ENCODE measurements at places on chromosomes 3 and 15. TPM values are rescaled to one million over a fixed set of nuclear protein-coding genes. Genes with fewer than 3 reads are reported as not detected.

The POTEB gene
- not detected for total RNA-seq

The UBE2Q2 gene
- 42.2 TPM for total RNA-seq

The DPPA4 gene
- total RNA-seq = not detected

The SPSB4 gene
- not detected for total RNA-seq

The C3orf85 gene
- total RNA-seq = not detected

The CPN2 gene
- total RNA-seq = not detected

The TMEM45A gene
- 13.7 TPM for total RNA-seq

The SLC27A2 gene
- not detected for total RNA-seq

The EFHB gene
- total RNA-seq = not detected

The GOLGA6L10 gene
- total RNA-seq = 1.1 TPM

The CCR2 gene
- total RNA-seq = not detected

The GP9 gene
- not detected for total RNA-seq

The PDCD6IP gene
- total RNA-seq = 81.0 TPM

The LIPH gene
- under 0.01 TPM for total RNA-seq

The KNG1 gene
- not detected for total RNA-seq

The KBTBD13 gene
- total RNA-seq = not detected

The CIP2A gene
- 4.3 TPM for total RNA-seq

The UCN2 gene
- total RNA-seq = 0.34 TPM

The MUC20 gene
- 0.60 TPM for total RNA-seq

The EXD1 gene
- total RNA-seq = not detected

The MAN2A2 gene
- total RNA-seq = 11.2 TPM

The CKMT1A gene
- 0.16 TPM for total RNA-seq

The C3orf20 gene
- total RNA-seq = not detected

The RTP4 gene
- 3.0 TPM for total RNA-seq
